ENCODE measurements at places on chromosomes 5 and 9. TPM values are rescaled to one million over a fixed set of nuclear protein-coding genes. Genes with fewer than 3 reads are reported as not detected.
A peak's percentile ranks its signal among the peaks of the same experiment; 100 is the strongest.

- no peak for DNase-seq
Observed at GRCh38 chr5:125499636-125500332, 753.3 kb upstream of the ZNF608 start.

DNA sequence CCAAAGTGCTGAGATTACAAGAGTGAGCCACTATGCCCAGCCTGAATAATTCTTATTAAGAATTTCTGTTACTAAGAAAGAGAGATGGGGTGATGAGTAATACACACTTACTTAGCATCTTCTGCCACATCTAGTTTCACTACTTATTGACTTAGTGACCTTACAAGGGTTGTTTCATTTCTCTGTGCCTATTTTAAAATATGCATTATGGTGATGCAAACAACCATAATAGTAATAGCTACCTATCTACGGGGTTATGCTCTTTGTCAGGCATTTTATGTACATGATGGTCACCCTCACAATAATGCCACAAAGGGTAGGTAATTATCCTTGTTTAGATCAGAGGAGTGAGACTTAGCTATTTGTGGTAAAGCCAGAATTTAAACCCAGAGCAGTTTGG, 499.0 kb upstream of the SGCD start:
- DNase-seq = no peak

DNA sequence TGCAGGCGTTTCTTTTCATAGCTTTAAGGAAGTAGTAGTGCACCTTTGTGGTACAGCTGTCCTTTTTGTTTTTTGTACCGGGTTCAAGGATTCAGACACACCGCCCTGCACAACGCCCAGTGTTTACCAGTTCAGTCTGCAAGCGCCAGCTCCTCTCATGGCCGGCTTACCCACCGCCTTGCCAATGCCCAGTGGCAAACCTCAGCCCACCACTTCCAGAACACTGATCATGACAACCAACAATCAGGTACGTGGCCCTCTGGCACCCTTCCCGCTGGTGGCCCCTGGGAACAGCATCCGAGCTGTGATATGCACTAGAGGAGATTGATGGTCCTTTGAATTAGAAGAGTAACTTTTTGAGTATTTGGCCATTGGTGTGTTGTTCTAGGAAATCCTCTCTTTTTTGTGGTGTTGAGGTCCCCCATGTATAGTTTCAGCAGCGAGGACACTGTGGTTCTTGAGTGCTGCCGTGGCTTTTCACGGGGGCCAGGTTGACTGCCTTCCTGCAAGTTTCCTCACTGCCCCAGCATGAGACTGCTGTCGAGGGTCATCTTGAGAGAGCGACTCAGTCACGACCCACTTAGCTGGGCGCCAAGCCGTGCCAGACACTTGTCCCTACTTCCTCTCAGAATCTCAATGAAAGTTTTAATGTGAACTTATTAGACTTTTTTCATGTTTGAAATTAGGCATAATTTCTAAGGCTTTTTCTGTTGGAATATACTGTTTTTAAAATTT, 37.9 kb downstream of the TENT4A start:
- no peak for DNase-seq

DNA sequence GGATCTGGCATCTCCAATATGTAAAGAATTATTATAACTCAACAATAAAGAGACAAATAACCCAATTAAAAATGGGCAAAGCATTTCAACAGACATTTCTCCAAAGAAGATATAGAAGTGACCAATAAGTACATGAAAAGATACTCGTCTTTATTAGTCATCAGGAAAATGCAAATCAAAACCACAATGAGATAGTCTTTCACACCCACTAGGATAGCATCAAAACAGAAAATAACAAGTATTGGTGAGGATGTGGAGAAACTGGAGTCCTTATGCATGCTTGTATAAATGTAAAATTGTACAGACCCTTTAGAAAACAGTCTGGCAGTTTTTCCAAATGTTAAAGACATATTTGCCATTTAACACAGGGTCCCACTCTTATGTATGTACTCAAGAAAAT, 39.1 kb upstream of the ITGA1 start:
- no peak for DNase-seq

GRCh38 chr9:34546834-34547827, 24.3 kb upstream of the ENHO start:
- peak; percentile 85 for DNase-seq

- no peak for DNase-seq
Observed at GRCh38 chr5:59126016-59126707, 543.3 kb downstream of the RAB3C start.

- no peak for DNase-seq
Observed at GRCh38 chr5:159184858-159185381, 24.4 kb downstream of the RNF145 start.

DNA sequence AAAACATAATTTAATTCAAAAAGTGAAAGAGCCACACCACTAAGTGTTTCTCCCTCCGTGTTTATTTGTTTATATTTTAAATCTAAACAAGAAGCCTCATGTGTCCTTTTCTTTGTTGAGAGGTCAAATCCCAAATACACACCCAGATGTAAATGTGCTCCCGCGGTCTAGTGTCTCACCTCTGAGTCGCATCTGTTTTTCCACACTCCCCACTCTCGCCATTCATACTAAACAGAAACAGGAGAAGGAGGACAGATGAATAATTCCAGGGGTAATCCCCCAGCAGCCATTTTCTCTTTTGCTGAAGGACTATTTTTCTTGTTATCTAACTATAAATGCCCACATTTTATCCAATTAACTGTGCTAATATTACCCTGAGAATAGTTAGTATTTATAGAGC, 361.6 kb upstream of the RIOK2 start:
- DNase-seq = no peak

GRCh38 chr9:91495450-91495849, 71.8 kb upstream of the NFIL3 start:
- DNase-seq = no peak

DNA sequence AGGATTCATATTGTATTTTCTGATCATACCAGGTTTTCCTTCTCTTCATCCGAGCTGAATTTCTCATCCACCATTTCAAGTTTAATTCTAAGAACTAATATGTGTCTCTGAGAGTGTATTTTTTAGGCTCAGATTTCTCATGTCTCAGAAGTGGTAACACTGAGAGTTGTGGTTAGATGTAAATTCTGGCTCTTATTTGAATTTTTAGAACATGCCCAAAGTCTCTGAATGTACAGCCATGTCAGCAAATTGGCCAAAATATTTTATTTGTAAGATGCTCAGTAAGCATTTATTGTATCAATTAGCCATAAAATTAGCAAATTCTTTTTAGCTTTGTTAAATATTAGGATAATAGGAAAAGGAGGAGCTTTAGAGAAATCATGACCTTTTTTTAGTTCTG, 16.6 kb downstream of the SV2C start:
- DNase-seq = no peak

The ZNG1A gene
- 31.1 TPM for total RNA-seq

The COL23A1 gene
- total RNA-seq = 2.6 TPM

The IFNK gene
- not detected for total RNA-seq

The PTGS1 gene
- 1.0 TPM for total RNA-seq

Measured in H9 (cell line).